ENCODE measurements at places on chromosomes 12 and 14.

DNA sequence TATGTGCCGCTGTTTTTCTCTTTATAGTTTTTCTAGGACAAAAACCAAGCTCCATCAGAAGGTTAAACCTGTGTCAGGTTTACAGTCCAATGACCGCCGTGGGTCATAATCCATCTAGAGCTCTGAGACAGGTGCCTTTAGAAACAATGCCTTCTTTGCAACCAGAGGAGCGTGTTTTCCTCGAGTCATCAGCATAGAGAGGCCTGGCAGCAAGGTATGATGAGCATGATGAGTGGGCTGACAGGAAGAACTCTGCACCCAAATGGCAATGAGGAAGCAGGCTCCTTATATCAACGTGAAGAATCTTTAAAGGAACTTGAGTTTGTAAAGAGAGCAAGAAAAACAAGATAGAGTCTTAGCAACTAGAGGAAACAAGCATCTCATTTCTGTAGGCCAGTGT is 60.5 kb upstream of the NUDT4 start:
- no peak for DNase-seq

GRCh38 chr12:13196130-13196921 is at the start of gene EMP1:
Gene EMP1 (plus strand): TSS chr12:13196726. CDS start chr12:13211511, 14,785 bp downstream.
- peak; percentile 83 for DNase-seq

DNA sequence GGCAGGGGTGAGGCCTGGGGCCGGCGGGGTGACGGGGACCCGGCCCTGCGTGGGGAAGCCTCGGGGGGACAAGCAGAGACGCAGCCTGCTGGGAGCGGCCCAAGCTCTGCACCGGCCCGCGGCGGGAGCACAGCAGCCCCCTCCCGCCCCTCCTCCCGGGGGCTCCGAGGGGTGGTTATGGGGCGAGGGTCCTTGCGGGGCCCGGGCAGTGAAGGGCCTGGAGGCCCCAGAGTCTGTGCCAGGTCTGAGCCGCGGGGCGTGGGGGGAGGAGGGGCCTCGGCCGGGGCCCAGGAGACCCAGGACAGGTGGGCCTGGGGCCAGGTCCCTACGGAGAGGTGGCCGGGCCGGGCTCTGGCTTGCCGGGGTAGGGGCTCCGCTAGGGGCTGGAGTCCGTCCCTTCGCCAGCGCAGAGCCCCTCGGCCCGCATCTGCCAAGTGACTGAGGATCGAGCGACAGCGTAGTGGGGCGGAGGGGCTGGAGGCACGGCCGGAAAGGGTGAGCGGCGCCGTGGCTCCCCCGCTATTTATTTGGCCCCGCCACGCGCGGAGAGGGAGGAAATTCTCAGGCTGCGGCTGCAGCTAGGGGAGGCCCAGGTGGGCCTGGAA is 495 bp downstream of the TMEM121 start:
- no peak for DNase-seq

DNA sequence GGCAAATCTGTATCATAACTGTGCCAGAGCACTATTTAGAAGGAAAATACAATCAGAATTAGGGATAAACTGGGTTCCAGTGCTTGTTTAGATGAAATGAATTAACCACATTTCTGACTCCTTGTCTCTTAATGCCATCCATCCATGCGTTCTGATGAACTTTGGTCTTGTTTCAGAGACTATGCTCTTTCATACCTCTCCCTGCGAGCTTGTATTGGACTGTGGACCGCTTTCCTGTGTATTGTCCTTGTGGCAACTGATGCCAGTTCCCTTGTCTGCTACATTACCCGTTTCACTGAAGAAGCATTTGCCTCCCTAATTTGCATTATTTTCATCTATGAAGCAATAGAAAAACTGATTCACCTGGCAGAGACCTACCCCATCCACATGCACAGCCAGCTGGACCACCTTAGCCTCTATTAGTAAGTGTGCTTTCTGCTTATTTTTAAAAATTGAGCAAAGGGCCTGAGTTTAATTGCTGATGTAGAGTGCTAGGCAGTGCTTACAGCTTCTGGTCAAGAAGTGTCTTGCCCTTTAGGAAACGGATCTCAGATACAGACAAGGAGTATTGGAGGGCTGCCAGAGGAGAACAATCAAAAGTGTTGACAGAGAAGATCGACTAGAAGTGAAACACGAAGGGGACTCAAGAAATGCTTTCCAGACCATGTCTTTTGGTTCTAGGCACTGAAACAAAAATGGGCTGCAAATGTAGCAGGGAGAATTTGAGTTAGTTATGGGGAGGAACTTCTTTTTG is 46.7 kb downstream of the SLC4A8 start:
- DNase-seq, result no peak

DNA sequence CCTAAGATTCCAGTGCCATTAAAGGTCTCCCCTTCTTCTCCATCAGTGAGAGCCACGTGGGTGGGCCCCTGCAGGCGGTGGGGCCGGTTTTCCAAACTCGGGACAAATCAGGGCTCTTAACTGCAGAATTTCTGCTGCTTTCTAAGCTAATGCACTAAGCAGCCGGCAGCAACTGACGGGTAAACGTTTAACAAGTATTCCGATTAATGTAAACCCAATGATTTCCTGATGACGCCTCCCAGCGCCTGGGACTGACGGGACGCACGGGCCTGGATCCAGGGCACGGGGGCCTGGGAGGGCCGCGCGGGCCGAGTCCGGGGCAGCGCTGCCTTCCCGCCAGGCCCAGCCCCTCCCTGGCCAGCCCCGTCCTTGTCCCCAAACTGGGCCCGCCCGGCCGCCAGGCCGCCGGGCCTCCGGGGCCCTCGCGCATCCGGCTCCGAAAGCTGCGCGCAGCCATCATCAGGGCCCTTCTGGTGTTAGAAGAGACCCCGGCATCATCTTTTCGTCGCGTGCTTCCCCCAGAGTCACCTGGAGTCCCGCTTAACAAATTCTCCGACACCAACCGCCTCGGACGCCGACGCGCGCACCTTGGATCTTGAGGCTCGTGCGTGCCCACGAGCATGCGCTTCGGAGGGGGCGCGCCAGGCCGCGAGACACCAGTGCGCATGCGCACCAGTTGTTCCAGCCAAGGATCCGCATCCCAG is at the start of gene MLH3:
Gene MLH3, minus strand, starts transcription at position 616 of the 704 bp plus-strand sequence. CDS start 1,812 bp downstream, outside the sequence.
- peak; percentile 79 for DNase-seq

DNA sequence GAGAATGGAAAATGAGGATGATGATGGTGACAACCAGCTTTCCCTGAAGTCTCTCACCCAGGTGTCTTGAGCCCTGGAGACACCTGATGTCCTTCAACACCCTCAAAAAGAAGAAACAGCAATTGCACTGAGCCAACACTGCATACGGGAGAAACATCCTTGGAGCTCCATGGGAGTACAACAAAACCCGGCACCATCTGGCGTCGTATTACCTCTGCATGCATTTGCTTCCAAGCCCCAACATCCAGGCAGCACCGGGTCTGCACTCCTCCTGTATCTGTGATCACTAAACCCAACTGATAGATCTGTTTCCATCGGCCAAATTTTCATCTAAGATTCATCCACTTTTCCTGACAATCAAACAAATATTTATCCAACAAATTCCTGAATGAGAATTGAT is 249.9 kb downstream of the DPF3 start:
- no peak for DNase-seq

DNA sequence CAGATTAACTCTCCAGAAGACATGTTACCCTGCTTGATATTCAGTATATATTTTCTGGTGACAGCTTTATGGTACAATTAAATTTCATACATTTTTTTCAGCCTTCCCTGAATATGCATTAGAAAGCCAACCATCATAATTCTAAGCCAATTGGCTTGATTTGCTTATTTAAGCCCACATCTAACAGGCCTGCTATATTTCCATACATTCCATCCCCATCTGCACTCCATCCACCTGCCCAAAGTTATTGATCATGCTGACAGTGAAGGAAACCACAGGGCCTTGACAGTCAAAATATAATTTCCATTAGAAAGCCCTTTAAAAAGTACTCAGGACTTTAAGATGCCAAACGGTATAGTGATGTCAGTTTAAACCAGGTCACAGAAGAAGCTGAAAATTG is 164.3 kb downstream of the GXYLT1 start:
- DNase-seq, result no peak

GRCh38 chr12:110186059-110186458 is 61.9 kb downstream of the IFT81 start:
- no peak for DNase-seq

- no peak for DNase-seq
These were observed 543.7 kb upstream of the TMEM132C start for GRCh38 chr12:127723251-127723650.

GRCh38 chr14:95136631-95137030 is 20.7 kb downstream of the DICER1 start:
- DNase-seq, result no peak

DNA sequence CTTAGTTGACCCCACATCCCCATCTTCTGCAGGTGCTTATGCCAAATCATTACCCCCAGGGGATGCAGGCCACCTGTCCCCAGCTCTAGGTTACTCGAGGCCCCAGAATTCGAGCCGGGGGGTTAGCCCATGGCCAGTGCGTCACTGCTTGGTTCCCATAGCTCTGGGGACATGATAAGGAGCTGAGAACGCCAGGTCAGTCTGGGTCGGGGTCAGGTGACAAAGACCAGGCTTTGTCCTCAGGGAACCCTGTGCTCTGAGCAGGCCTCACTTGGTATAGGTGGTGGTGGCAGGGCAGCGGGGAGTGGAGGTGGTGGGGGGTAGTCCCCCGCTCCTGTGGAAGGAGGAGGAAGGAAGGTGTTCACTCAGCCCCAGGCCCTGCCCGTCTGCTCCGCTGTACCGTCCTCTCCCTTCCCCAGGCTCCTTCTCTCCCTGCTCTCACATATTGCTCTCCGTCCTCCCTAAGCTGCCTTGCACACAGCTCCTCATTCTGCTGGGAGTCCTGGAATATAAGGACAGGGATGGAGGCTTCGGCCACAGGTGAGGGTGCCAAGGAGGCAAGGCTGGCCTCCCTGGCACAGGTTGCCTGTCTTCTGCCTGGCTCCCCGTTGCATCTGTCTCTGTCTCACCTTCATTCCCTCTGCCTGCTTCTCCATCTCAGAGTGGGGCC is 2.0 kb upstream of the MYH6 start:
- no peak for DNase-seq

DNA sequence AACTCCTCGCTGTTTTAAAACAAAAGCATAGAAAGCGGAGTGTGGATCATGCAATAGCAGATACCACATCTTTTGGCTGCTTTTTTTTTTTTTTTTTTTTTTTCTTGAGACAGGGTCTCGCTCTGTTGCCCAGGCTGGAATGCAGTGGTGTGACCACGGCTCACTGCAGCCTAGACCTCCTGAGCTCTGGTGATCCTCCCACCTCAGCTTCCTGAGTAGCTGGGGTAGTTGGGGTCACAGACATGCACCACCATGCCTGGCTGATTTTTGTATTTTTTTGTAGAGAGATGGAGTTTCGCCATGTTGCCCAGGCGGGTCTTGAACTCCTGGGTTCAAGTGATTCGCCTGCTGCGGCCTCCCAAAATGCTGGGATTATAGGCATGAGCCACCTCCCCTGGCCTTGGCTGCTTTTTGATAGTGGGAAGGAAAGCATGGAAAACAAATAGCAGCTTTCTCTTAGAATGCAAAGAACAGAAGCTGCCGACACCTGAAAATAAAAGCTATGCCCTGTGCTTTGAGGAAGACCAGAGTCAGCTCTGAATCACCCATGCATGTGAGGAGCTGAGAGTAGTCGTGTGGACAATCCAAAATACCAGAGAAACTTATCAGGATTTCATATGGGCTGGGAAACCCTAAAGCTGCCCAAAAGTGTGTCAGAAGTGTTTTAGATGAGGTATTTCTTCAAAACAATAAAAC is 3.6 kb upstream of the ELK3 start:
- no peak for DNase-seq

DNA sequence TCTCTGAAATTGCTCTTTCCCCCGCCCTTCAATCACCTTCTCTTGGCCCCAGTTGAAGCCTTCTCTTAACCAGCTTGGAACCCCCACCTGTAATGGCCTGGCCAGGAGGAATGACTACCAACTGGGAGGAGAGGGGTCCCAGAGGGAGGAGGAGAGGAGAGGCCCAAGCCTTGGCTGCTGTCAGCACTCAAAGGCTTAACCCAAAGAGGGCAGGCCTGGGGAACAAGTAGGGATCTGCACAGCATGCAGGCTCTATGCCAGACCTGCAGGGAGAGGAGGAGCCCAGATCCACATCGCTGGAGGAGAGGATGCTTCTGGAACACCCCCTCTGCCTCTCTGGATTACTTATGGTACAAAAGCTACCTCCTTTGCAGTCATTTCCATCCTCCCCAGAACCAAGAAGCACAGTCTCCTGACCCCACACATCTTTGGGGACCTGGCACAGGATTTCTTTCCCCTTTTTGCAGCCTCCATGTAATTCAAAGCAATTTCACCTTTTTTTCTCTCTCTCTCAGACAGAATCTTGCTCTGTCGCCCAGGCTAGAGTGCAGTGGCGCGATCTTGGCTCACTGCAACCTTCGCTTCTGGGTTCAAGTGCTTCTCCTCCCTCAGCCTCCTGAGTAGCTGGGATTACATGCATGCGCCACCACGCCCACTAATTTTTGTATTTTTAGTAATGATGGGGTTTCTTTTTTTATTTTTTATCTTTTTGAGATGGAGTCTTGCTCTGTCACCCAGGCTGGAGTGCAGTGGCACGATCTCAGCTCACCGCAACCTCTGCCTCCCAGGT is 6.2 kb downstream of the RARG start:
- no peak for DNase-seq

DNA sequence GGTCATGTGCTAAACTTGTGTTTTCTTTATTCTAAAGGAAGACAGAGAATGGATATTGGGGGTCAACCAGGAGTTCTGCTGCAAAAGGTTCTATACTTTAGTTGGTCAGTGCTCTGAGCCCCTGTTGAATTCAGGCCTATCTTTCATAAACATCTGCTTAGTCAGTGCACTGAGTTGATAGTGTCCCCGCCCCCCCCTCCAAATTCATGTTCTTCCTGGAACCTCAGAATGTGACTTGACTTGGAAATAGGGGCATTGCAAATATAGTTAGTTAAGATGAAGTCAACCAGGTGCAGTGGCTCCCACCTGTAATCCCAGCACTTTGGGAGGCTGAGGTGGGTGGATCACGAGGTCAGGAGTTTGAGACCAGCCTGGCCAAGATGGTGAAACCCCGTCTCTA is 23.3 kb downstream of the CHST11 start:
- no peak for DNase-seq

- no peak for DNase-seq
These were observed 311.0 kb downstream of the GRIN2B start for GRCh38 chr12:13670285-13670866.

DNA sequence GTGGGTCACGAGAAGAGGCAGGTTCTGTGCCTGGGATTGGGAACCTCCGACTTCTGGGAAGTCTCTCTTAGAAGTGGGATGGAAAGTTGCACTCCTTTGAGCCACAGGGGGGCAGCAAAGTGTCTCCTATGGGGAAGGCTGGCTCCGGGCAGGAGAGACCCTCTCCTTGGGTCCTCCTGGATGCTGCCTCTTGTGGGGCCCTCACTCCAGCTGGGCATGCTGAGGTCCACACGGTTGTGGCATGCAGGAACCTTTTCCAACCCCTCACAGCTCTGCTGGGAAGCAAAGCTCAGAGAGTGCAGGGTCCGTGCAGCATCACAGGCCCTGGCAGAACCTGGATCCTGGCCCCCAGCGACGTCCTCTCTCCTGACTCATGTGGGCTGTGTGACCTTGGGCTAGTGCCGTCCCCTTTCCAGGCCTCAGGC is 17.4 kb downstream of the SDSL start:
- no peak for DNase-seq
